Substantia nigra (tissue), 51 donors: ENCODE measurements at places on chromosomes 7 and 10.

DNA sequence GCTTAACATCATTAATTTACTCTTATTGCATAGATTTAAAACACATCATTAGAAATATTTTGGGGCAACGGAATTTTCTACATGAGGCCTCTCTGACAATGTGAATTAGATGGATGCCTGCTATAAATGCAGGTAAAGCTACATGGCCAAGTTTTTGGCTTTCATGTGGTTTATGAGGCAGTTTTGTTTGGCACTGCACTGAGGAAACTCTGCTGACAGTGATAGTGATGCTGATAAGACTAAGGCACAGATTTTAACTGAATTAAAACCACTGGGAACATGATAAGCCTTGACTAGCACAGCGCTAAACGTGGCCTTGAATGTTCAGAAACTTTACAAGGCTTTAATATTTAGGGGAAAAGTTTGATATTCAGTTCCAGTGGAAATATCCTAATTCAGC is 114.3 kb upstream of the NOBOX start:
- DNase-seq, result no peak

DNA sequence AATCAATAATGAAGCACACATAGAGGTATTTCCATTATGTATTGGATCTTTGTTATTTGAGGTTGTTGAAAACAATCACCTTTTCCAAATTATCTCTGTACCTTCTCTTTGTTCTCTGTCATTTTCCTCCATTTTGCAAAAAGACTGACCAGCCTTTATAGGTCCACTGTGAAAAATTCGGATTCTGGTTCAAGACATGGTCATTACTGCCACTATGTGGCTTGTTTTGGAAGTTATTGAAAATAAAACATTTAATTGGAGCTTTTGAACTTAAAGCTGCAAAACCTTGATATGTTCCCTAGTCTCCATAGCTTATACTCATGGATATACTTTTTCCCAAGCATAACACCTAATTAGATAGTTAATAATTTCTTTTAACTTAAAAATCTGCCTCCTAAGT is 1094.4 kb downstream of the NRG3 start:
- no peak for DNase-seq

- DNase-seq, result no peak
Observed at GRCh38 chr7:14787551-14787950, 115.0 kb downstream of the DGKB start.

GRCh38 chr7:135190703-135191102 is 20.2 kb upstream of the CYREN start:
- DNase-seq, result no peak

- DNase-seq, result no peak
Observed at GRCh38 chr7:101835136-101835535, 17.7 kb downstream of the CUX1 start.

DNA sequence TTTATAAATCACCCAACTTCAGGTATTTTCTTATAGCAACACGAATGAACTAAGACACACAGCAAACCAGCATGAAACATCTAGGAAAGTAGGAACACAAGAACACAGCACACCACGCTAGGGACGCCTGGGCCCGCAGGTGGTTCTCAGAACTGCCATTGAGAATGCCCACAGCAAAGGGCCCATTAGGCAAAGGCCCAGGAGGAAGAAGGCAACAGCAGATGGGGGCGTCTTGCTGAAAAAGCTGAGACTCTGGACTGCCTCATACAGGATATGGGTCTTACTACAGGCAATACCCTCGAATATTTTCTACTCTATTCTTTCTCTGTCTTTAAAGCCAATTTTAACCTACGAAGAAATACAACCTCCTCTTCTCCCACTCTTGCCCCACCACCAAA is 77.3 kb downstream of the PARD3 start:
- DNase-seq, result no peak

DNA sequence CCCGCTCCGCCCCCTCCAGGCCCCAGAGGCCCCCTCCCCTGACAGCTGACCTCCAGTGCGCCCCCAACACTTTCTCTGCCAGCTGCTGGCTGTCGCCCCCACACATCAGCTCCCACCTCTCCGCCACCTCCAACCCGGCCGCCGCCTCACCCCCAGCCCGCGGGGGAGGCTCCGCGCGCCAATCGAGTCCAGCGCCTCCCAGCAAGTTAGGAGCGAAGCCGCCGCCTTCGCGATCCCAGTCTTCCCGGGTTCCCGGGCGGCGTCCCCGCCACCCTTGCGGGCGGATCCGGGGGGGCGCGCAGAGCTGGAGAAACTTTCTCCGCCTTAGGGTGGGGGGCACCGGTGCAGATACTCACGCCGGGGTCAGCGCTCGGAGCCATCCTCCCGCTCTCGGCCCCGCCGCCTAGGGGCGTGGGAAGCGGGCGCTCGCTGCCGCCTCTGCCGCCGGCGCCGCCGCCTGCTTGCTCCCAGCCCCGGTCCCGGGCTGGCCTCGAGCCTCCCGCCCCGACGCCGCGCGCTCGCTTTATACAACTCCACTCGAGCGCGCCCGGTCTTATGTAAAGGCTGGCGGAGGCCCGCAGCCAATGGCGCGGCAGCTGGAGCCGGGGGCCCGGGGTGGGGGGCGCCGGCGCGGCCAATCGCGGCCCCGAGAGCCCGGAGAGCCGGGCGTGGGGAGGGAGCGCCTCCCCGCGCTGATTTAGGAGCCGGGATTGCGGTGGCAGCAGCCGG is at the start of gene CRTAC1:
TSS of gene CRTAC1 (minus strand) at position 529 of the 729 bp plus-strand sequence. CDS start at position 380, 149 bp downstream.
- peak; percentile 56 for DNase-seq

DNA sequence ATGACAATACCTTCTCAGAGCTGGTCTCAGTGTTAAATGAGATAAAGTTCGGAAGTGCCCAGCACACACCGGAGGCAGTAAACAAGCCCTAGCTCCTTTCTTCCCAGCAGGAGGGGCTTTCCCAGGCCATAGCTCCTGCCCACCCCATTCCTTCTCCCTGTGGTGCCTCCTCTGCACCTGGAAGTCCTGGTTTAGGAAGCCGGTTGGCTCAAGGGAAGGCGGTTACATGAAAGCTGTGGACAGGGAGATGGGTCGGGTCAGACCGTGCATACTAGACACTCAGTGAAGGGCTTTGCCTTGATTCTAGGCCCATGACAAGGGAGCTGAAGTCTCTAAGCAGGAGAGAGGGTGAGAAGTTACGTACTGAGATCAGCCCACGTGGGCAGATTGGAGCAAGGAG is 8.6 kb downstream of the BEND7 start:
- DNase-seq, result no peak

DNA sequence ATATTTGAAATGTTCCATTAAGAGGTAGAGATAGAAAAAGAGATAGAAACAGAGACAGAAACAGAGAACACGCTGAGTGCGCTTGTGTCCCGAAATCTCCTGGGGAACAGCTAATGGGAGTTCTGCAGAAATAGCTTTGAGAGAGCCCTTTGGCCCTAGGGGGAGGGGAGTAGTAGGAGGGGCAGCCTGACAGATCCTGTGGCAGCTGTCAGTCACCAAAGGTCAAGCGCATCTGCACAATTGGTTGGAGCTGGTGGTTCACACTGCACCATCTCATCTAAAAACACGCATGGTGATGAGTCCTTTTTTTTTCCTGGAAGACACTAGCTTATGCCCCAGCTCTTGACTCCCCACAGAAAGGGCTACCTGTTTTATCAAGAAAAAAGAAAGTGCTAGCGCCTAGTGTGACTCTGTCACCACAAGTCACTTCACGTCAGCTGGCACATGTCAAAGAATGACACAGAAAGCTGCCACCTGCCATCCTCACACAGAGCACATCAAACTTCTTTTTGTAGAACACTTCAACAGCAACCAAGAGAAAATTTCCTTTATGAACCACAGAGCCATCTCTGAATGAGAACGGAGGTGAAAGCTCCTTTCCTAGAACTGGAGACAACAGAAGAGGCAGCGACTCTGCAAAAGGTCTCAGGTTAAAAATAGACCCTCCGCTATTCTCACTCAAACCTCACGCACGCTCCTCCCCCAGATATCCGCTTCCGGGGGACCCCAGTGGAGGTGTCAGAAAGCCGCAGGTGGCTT is 125.7 kb downstream of the GFRA1 start:
- DNase-seq, result no peak

DNA sequence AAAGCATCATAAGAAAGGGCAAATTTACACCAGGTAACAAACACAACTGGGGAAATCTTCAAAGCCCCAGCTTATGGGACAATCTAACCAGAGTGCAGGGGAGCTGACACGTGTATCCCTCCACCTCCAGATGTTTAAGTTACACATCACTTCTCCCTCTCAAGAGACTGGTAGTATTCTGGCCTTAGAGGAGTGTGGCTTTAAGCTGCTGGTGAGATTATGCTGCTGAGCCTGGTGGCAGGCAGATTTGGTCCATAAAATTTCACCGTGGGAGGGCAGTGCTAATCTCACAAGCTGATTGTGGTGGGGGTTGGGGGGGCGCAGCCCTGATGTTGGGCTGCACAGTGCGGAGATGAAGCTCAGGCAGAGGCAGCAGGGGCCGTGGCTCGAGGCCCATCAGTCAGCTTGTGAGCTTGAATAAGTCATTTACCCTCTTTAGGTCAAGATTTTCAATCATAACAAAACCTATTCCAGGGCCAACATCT is 431.0 kb upstream of the GALNT17 start:
- DNase-seq, result no peak

- no peak for DNase-seq
Observed at GRCh38 chr10:7159517-7159916, 251.3 kb downstream of the SFMBT2 start.

DNA sequence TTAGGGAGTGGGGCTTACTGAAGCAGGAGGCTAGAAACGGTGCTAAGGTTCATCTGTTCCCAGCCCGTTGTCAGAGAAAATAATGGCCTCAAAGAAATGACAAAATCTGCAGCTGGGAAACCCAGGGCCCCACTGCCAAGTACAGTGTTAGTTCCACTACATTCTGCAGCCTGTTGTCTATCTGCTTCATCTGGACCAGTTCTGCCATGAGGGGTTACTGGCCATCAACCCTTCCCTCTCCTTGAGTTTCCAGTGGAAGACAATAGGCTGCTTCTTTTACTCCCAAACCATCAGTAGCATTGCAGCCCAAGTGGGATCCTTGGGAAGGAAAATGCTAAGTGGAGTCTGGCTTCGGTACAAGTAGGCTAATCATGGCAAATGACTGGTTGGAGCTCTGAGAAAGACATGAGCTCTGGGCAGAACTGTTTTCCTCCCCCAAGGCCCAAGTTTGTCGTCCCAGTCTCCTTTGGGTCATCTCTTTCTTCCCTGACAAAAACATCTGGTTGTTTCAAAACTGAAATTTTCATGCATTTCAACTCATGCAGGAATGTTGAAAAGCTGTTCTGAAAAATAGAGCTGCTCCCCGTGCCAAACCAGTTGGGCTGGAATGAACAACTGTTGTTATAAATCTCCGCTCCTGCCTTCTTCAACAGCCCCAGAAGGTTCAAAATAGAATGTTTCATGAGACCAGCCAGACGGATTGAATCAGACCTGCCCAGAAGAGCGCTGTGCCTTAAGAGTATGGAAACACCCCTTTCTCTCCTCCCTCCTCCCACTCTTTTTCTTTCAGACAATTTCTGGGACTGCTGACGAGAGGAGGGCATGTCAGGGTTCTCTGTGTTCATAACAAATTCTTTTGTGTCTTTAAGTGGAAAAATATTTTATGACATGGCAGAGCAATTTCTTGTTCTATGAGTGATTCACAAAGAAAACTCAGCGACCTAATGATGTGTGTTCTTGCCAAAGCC is 116.6 kb downstream of the RAB18 start:
- DNase-seq, result no peak

- no peak for DNase-seq
Observed at GRCh38 chr7:151387161-151388006, 22.5 kb downstream of the WDR86 start.

DNA sequence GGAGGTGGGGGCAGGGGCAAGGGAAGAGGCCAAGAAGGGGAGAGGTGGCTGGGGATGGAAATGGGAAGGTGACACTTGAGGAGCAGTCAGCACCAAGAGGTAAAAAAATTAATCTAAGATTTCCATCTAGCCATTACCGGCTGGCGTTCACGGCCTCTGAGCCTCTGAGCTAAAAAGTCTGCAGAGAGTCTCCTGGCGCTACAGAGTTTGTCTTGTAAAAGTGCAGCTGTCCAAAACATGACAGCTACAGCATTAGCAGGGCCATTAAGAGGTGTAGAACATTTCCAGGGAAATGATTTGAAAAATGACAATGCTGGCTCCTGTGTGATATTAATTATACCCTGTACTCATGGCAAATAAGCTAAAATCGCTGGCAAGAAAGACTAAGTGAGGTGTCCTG is 167.6 kb downstream of the LRMDA start:
- DNase-seq, result no peak

DNA sequence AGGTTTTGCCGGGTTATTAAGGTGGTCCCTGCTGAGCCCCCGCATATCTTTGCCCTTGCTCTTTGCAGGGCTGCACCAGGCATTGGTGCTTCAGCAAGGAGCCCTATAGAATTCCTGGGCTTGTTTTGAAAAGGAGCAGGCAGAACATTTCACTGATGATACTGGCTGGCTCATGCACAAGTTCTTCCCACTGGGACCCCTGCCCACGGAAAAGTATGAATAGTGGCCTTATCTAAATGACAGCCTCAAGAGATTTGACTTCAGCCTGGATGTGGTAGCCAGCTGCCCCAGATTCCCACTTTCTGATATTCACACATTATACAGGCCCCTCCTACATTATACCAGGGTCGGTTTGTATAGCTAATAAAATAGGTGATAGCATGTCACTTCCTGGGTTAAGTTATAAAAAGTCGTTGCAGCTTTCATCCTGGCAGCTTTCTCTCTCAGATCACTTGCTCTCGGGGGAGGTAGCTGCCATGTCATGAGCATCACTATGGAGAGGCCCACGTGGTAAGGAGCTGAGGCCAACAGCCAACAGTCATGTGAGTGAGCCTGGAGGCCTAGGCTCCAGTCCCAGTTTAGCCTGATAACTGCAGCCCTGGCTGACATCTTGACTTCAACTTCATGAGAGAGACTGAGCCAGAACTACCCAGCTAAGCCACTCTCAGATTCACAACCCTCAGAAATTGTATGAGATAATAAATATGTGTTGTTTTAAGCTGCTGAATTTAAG is 16.8 kb upstream of the CRTAC1 start:
- peak; percentile 12 for DNase-seq

- DNase-seq, result no peak
Observed at GRCh38 chr10:19785366-19785765, 30.9 kb upstream of the PLXDC2 start.

- no peak for DNase-seq
Observed at GRCh38 chr10:132709471-132709951, 76.4 kb downstream of the NKX6-2 start.

- DNase-seq, result no peak
Observed at GRCh38 chr7:129469930-129470329, 32.4 kb upstream of the SMKR1 start.

DNA sequence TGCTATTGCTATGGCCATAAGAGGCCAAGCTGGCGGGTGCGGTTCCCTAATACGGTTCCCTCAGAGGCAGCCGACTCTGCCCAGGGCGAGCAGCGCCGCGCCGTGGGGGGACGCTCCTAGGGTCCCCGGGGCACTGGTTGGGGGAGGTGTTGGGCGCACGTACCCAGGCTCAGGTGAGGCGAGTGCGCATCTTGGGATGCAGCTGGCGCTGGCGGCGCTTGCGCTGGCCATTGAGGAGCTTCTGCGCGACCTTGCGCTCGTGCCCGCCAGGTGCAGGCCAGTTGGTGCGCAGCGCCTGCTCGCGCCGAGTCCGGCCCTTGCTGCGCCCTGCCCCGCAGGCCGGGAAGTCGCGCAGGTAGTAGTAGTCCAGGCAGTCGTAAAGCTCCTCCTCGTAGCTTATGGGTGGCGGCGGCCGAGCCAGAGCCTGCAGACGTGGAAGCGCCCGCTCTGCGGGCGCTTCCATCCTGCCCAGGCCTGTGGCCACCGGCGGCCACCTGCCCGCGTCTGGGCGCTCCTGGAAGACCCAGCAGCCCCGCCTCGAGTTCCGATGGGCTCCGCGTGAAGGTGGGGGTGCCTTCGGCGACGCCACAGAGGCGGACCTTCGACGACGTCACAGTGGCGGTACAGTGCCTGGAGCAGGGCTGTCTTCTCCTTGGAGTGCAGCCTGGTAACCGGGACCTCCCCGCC is at the start of gene NUPR2:
TSS of gene NUPR2 (minus strand) at position 566 of the 687 bp plus-strand sequence. CDS start at position 463, 103 bp downstream.
- no peak for DNase-seq

- DNase-seq, result no peak
Observed at GRCh38 chr10:104340111-104340526, 1.9 kb upstream of the ITPRIP start.
